Myocyte (in vitro differentiated cells): ENCODE measurements at places on chromosomes 4 and X. TPM values are rescaled to one million over a fixed set of nuclear protein-coding genes. Genes with fewer than 3 reads are reported as not detected.

The TLR3 gene
- total RNA-seq = 2.8 and 3.6 TPM in 2 replicates

The MAGEE1 gene
- total RNA-seq = 0.91 and 1.6 TPM in 2 replicates

The PFKFB1 gene
- total RNA-seq = 0.16 TPM in 1 of 2 replicates, not detected in the other

The CENPU gene
- 18.1 and 18.4 TPM in 2 replicates for total RNA-seq

The ZFX gene
- total RNA-seq = 33.4 and 52.4 TPM in 2 replicates

GRCh38 chr4:7558436-7558835, 123.7 kb upstream of the PSAPL1 start:
- DNase-seq = no peak

DNA sequence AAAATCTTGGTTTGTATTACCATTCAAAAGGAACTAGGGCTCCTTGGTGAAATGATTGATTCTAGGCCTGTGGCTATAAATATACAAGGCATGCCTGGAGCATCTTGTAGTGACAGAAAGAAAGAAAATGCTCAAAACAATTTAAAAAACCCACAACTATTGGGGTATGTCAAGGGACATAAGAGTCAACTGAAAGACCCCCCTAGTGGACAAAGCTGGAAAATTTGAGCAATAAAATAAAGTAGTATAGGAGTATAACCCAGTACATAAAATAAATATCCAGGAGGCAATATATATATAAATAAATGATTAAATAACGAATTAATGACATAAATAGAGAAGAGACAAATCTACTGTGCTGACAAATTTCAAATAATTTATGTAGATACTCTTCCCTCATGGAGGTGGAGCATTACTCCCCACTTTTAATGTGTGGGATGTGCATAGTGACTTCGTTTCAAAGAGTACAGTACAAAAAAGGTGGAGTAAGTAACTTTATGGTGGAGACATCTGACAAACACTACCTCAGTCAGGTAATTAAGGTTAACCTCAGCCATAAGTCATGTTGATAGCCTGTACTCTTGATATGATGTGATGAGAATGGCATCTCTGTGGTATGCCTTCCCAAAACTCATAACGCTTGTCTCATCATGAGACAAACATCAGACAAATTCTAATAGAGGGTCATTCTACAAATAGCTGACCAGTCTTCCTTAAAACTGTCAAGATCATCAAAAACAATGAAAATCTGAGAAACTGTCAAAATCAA, 185.0 kb upstream of the GLRA2 start:
- DNase-seq = no peak

GRCh38 chr4:70902577-70903290, 565 bp downstream of the MOB1B start:
- DNase-seq = peak; percentile 54

GRCh38 chr4:66943112-66943511, 602.2 kb downstream of the CENPC start:
- DNase-seq = no peak

DNA sequence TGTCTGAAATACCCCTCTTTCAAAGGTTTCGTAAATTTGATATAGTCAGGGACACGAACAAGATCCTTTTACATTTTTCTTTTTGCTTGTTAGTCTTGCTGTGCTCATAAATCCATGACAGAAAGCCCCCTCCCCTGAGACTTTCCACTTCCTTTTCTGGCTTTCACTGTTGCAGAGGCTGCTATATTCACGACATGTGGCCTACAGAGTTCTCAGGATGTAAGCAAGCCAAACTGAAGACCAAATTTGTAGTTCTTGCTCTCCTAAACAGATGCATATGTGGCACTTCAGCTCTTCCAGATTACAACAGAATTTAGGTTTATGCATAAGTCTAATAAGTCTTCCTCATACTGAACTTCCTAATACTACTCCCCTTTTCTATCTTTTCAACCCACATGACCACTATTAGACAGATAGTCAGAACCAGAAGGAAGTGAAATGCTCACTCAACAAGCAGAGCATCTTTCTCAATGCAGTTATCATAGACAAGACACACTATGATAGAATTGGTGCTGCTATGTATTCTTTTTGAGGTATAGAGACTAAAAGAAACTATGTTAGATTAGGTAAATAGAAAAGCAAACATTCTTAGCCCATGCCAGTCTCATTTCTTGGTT, 15.0 kb downstream of the BTK start:
- no peak for DNase-seq

- no peak for DNase-seq
These were observed 196.8 kb upstream of the FSTL5 start for GRCh38 chr4:162360369-162361149.

GRCh38 chr4:164765833-164766232, 11.9 kb downstream of the SMIM31 start:
- no peak for DNase-seq

DNA sequence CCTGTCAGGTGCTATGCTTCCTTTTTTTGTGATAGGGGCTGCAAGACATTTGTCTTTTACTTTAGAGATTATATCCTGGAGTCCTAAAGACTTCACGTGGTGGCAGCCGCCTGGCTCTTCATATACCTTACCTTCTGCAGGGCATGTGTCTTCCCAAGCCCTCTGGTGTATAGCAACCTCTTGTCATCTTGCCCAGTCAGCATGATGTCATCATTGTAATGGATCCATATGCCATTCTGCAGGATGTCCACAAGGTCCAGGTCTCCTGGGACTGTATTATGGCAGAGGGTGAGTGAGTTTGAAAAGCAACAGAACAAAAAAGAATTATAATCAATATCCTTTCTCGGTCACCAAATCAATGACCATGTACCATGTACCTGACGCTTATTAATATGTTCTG, 82.2 kb upstream of the SCOC start:
- DNase-seq = no peak
